IPS-NIHi11 (cell line): ENCODE measurements at places on chromosomes 11 and 22.

GRCh38 chr11:57321388-57322255, 3.1 kb downstream of the TNKS1BP1 start:
- DNase-seq, result no peak

DNA sequence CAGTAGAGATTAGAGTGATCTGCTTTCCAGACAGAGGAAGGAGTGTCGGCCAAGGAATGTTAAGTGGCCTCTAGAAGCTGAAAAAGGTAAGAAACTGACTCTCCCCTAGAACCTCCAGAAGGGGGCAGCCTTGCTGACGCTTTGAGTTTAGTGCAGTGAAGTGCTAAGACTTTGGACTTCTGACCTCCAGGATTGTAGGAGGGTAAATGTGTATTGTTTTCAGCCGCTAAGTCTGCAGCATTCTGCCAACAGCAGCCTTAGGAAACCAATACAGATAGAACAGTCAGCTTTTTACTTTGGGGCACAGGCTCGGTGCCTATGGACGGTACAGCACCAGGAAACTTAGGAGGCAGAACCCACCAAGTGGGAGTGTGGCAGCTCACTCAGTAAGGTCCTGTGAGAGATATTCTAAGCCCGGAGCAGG, 3.6 kb upstream of the TBC1D22A start:
- peak; percentile 66 for DNase-seq

DNA sequence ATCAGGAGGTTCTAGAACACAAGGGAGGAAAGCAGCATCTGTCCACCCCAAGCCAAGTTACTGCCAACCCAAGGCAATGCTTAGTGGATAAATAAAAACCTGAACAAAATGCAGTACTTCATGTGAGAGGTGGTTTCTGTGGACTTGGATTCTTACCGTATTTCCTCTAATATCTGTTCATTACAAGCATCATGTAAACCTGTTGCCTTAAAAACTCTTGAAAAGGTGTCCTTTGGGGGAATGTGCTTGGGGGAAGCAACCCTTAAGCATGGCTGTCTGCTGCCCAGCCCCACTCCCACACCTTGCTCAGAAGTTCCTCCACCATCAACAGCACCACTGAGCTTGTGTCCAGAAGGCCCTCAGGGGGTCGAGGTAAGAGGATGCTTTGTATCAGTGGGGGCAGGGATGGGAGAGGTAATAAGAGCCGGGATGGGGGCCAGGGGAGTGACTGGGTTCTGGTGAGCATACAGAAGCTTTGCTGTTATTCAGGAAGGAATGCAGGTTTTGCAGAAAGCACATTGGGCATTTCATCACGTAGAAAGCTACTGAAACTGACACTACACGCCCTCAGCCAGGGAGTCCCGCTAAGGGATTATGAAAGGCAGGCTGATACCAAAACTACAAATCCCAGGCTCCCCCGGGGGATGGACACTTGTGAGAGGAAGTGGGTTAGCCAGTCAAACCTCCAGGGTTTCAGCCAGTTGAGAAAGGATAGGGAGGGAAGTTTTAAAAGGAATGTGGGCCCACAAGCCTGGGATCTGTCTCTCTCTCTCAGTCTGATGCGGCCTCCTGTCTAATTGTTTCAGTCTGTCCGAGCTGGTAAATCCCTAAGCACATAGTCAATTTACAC, 52.0 kb downstream of the KCNJ1 start:
- DNase-seq, result peak; percentile 82

- DNase-seq, result no peak
These were observed 186.9 kb downstream of the EFCAB6 start for GRCh38 chr22:43625242-43625641.

DNA sequence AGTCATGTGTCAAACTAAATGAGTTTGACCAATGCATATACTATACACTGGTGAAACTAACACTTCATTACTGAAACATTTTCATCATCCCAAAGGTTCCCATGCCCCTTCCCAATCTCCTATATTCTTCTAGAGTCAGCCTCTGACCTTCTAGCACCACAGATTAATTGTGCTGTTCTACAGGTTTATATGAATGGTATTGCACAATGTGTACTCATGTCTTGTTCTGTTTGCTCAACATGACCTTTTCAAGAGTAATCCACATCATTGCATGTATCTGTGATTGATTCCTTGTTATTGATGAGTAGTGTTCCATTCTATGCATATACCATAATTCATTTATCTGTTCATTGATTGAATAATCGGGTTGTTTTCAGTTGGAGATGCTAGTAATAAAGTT, 7.5 kb upstream of the OR8G1 start:
- DNase-seq, result no peak

- DNase-seq, result peak; percentile 16
These were observed 8.5 kb downstream of the BACE1-AS start for GRCh38 chr11:117299351-117300282.

DNA sequence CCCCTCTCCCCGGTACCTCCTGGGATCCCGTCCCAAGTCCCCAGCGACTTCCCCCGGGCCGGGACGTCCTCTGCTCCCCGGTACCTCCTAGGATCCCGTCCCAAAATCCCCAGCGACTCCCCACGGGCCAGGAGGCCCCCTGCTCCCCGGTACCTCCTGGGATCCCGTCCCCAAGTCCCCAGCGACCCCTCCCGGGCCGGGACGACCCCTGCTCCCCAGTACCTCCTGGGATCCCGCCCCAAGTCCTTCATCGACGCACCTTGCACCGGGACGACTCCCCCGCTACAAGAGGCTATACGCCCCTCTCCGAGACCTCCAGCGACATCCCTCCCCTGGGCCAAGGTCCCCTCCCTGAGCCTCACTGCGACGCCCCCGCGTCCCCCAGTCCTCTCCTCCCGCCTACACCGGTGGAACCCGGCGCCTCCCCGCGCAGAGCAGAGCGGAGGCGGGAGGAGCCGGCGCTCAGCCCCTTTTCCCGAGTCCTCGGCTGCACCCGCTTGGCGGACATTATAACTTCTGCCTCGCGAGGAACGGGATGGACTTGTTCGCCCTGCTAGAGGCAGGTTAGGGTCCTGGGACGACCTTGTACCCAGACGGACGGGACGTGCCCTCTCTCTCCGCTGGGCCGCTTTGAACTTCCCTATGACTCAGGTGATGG, 912 bp downstream of the KREMEN1 start:
- DNase-seq, result peak; percentile 66

- no peak for DNase-seq
These were observed 64.7 kb downstream of the DHCR7 start for GRCh38 chr11:71383461-71383860.

GRCh38 chr11:15747671-15748070, 608.7 kb downstream of the SOX6 start:
- no peak for DNase-seq
